ENCODE measurements at places on chromosomes 4 and X.
A peak's percentile ranks its signal among the peaks of the same experiment; 100 is the strongest.

- DNase-seq = no peak
These were observed 66.0 kb upstream of the ADRA2C start for GRCh38 chr4:3700223-3700622.

DNA sequence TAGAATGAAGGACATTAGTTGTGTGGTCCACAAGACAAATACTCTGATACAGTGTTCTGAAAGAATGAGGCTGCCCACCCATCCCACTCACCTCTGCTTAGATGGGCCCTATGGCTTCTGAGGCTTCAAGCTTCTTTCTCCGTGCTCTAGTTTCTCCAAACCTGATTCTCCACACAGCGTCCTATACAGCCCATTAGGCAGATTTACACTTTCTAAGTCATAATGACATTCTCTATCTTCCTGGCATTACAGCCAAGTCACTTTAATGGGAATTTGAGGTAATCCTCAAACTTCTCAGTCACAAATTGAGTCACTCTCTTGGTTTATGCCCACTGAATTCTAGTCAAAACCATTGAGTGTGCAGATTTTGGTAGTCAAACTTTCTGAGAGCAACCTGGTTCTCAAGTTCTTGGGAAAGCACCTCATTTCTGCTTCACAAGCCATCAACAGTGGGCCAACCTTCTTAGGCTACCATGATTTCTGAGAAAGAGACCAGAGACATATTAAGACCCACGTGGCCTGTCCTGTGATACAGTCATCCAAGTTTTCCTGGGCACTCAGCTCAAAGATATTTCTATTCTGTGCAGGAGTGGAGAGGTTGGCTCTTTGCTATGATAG, 6.2 kb upstream of the SETD7 start:
- no peak for DNase-seq

DNA sequence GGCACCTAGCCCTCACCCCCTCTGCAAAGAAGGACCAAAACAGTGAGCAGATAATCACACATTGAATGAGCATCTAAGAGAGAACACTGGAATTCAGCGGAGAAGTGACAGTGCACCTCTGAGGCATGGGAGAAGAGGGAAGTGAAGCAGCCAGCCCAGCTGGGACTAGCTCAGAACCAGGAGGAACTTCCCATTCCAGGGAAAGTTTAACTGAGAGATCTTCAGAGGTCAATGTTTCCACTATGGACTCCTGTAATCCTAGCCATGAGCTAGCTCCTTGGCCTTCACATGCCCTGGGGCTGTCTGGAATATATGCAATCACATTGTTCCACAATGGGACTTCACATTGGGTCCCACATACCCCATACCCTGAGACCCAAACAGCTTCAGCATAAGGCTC, 24.4 kb downstream of the TLR6 start:
- DNase-seq = no peak

DNA sequence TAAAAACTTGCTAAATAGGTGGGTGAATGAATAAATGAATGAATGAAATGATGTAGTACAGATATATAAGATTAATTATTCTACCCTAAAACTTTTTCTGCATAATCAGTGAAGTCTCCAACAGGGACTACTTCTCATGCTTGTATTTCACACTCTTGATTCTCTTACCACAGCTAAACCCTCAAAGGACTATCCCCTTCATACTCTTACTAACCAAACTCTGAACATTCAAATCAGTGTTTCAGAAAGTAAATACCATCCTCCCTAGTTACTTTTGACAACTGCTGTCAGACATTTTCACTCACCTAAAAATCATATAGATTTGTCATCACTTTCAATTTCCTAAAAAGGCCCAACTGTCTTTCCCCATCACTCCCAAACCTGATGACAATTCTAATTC, 234.3 kb upstream of the HHIP start:
- no peak for DNase-seq

DNA sequence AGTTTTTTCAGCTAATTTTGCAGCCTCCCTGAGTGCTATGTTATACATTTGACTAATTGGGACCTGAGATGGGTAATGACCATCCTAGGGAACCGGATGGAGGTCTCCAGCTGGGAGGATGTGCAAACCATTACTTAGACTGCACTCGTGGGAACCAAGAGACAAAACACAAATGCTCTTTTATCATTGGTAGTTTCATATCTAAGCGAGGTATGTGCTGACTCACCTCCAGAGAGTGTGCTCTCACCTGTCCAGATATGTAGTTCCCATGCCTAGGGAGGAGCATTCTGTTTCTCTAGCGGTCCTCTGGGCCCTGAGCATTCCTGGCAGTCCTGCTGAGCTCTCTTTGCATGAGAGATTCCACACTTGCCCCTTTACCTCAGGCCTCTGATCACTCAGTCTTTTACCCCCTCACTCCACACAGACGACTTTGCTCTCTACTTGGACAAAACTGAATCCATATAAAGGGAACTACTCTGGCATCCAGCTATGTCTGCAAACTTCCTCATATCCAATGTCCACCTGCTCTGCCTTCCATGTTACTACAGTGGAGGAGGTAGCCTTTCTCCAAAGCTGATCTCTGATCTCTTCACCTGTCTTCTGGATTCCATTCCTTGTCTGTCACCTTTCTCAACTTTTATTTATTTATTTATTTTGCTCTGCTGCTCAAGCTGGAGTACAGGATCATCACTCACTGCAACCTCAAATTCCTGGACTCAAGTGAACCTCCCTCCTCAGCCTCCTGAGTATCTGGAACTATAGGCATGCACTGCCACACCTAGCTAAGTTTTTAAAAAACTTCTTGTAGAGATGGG, 88.4 kb downstream of the LRP2BP start:
- no peak for DNase-seq

- DNase-seq = no peak
These were observed 37.6 kb upstream of the FAM156A start for GRCh38 chrX:52995987-52996331.

DNA sequence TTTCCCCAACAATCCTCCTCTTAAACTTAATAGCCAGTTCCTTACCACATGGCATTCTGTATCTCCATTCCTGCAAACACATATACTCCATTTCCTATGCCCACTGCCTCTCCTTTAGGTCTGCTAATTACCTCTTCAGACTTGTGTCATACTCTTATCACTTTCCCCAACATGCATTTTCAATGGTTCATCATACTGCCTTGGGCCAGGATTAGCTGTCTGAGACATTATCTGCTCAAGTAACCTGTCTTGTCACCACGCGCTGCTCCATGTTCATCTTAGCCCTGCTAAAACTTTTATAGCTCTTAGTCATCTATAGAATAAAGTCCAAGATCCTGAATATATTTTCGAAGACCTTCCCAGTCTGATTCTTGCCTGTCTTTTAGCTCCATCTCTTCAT, 224.1 kb upstream of the GK2 start:
- no peak for DNase-seq

- DNase-seq = no peak
These were observed 118.3 kb downstream of the KCNIP4 start for GRCh38 chr4:21830272-21830671.

DNA sequence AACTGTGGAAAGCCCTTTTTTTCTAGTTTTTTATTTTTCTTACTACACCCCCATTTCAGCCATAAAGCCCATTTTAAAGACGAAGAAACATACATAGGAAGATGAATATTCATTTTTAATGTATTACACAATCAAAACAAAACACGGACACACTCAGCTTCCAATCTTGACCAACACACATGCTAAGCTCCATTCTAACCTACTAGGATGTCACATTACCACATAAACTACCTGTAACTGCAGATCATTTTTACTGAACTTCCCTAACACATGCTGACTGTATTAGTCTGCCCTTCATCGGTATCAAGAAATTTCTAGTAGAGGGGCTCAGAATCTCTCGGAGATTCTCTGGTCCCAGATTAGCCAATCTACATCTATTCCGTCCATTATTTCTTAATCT, 1.8 kb downstream of the CCNI start:
- no peak for DNase-seq

GRCh38 chr4:25813448-25814106, 49.2 kb downstream of the SEL1L3 start:
- DNase-seq = no peak

DNA sequence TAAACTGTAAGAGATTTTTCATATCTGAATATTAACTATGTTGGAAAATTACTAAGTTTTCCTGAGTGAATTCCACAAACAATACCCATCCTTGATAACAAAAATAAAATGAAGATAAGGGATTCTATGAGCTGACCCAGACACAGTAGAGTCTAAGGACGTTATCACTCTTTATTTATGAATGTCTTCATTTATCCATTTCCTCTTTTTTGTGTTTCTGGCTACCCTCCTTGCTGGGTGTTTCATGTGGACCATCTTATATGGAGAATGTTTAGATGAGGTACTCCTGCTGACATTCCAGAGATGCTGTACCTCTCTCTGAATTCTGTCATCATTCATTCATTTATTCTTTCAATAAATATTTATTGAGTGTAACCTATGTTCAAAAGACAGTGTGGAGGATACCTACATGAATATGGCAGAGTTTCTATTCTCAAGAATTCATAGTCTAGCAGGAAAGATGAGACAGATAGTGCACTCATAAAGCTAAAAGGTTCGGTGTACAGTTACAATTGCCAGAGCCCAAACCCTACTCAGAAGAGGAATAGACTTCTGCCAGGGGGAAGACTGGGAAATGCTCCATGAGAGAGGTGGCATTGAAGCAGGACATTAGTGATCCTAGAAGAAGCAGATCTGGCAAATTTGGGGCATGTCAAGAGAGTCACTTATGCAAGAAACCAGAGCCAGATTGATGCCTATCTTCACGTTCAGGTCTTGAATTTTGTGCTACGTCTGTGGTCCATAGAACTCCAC, 195.8 kb downstream of the MAML3 start:
- no peak for DNase-seq

GRCh38 chr4:143768007-143768591, 67.6 kb upstream of the FREM3 start:
- no peak for DNase-seq

DNA sequence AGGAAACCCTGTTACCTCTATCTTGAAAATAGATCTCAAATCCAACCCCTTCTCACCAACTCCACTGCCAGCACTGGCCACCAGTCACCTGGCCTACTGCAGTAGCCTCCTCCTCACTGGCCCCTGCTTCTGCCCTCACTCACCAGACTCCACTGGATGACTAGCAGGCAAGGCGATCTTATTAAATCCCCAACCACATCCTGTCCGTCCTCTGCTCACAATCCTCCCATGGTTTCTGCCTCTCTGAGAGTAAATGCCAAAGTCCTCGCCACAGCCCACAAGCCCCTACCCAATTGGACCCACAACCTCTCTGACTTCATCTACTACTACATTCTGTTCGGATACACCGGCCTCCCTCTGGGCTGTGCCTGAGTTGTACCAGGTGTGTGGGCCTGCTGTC, 5.4 kb upstream of the PIM2 start:
- DNase-seq = no peak

GRCh38 chr4:149638073-149638472, 177.6 kb downstream of the IQCM start:
- no peak for DNase-seq

- peak; percentile 50 for DNase-seq
These were observed 640 bp downstream of the PHF8 start for GRCh38 chrX:54043541-54044125.

DNA sequence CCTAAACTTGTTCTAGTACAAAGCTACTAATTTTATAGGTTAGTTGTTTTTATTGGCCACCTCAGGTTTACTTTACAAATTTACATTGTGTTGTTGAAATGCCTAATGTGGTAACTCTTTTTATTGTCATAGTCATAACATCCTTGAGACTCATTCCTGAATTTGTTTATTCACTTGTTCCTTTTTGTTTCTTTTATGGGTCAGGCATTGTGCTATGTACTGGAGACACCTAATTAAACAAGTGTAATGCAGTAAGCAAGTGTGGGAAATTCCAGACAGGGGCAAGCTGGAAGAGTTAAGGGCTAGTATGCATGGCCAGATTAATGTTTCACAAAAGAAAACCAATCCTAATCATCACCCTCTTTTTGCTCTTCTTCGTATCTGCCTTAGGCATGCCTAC, 30.5 kb upstream of the TTC29 start:
- DNase-seq = no peak

DNA sequence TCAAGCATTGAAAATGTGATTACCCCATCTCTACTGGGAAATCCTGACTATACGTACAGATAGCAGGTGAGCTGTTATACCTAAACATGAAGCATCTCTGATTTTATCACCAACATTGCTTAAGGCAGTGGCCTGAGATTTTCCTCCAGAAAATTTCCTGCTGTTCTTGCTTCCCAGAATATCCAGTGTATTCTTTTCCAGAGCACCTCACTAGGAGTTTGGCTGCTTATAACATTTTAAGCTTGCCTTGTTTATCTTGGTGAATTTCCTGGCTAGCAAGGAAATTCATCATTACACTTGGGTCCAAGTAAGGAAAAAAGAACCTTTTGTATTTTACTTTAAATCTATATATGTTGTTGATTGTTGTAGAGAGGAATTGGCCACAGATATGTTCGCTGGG, 73.0 kb upstream of the CLCN4 start:
- no peak for DNase-seq

GRCh38 chr4:145720656-145721055, 40.7 kb downstream of the C4orf51 start:
- DNase-seq = no peak

- DNase-seq = no peak
These were observed 27.5 kb upstream of the BBS12 start for GRCh38 chr4:122705009-122705408.

DNA sequence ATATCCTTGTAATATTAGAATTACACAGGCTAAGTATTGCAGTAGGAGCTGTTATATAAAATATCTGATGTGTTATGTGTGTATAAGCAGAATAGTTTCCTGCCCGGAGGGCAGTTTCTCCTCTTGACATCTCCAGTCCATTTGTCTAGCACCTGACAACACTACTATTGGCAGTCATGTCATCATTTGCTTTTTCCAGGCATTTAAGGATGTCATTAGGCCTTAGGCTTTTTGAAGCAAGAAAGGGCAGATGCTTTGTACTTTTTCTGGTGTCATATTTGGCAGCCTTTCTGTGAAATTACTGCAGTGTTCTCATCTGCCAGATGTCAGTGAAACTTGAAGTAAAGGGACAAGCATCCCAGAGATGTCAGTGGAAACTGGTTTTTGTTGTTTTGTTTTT, 2017.6 kb upstream of the IGFBP7 start:
- no peak for DNase-seq

GRCh38 chrX:75118296-75118695, 37.8 kb downstream of the ABCB7 start:
- DNase-seq = no peak

- DNase-seq = peak; percentile 60
These were observed 771 bp upstream of the RBPJ start for GRCh38 chr4:26319949-26320537.

DNA sequence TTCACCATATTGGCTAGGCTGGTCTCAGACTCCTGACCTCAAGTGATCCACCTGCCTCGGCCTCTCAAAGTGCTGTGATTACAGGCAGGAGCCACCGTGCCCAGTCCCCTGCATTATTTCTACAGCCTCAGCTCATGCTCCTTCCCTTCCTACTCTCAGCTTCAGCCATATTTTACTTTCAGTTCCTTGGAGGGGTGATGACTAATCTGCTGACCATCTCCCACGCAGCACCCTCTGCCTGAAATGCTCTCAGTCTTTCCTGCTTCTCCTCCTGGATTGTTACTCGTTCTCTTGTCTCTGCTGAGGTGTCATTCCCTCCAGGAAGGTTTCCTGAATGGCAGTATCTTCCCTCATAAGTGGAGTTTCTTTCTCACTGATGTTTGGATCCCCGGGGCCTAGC, 63.3 kb downstream of the MOSPD2 start:
- no peak for DNase-seq

- DNase-seq = no peak
These were observed 63.7 kb downstream of the ADAMTS3 start for GRCh38 chr4:72505314-72505744.
